Panc1 (cell line): ENCODE measurements at places on chromosomes 11 and 22. TPM values are rescaled to one million over a fixed set of nuclear protein-coding genes. Genes with fewer than 3 reads are reported as not detected.

DNA sequence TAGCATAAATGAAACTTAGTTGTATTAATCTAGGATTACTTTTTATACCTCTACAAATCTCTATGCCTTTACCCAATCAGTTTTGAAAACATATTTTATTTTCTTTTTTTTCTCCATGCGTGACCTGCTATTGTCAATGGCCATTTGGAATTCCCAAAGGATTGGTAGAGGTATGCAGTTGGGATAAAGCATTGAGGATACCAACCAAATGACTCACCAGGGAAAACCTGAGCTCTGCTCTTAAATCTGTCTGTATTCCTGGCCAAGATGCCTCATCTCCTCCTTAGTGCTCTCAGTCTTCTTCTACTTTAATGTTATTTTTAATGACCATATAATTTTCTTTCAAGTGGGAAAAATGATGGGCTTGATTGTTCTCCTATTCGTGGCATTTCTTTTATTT, 61.9 kb downstream of the EHF start:
- DNase-seq: no peak

DNA sequence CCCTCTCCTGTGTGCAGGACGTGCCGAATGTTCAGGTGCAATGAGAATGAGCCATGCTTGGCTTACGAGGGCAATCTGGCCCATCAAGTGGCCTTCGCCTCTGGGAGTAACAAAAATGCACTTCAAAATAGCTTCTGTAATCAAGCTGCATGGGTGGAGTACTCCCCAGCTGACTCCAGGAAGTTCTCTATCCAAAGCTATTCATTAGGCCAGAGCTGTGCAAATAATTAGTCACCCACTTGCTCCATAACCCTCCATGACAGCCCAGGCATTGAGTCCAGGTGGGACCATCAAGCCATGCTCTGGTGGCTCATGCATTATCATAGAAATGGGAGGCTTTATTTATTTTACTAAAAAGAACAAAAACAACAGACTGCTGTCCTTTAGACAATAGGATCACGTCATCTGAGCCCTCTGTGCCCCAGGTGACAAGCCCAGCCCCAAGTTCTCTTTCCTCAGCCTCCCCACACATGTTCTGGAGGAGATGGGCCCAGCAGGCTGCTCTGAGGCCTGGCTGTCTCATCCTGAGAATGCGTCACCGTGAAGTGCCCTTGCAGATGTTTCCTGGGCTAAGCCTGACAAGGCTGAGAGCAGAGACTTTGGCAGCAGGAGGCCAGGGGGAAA, 244.7 kb downstream of the ETS1 start:
- DNase-seq: peak; percentile 52

GRCh38 chr22:19892257-19892879, 37.7 kb upstream of the GNB1L start:
- no peak for DNase-seq

DNA sequence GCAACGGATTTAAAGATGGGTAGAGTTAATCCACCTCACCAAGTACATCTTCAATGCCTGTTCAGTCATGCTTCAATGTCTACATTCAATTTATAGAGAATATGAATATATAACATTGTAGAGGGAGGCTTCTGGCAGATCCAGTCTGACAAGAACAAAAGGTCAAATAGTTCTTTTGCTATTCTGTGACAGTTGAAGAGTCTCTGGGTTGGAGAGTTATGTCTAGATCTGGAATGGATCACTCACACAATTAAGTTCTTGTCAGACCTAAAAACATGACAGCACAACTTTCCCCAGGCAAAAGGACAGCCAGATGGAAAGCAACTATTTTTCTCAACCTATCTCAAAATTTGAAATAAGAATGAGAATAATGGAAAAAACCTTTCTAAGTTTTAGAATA, 15.3 kb upstream of the GAB2 start:
- no peak for DNase-seq

DNA sequence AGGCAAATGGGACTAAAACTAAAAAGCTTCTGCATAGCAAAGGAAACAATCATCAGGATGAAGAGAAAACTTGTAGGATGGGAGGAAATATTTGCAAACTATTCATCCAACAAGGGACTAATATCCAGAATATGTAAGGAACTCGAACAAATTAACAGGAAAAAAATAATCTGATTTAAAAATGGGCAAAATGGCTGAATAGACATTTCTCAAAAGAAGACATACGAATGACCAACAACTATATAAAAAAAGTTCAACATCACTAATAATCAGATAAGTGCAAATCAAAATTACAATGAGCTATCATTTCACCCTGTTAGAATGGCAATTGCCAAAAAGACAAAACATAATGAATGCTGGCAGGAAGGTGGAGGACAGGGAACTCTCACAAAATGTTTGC, 12.0 kb downstream of the OR52E1 start:
- no peak for DNase-seq

DNA sequence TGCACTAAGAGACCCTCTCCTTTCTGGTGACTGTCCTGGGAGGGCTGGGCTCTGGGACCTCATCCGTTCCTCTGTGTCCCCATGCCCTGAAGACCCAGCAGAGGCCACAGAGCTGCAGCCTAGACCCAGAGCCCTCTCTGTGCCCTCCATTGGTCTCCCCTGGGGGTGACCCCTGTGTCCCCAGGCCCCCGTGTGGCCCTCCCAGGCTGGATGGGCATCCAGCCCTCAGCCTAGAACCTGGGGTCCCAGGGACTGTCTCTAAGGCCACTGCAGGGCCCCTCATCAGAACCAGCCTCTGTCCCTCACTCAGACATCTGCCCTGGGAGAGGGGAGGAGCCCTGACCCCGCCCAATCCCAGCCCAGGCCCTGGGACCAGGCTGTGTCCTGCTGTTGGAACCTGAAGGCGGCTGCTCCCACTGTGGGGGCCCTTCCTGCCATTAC, 5.7 kb downstream of the IGLL1 start:
- DNase-seq: no peak

GRCh38 chr22:31561238-31561887, 65.0 kb downstream of the SFI1 start:
- peak; percentile 36 for DNase-seq

DNA sequence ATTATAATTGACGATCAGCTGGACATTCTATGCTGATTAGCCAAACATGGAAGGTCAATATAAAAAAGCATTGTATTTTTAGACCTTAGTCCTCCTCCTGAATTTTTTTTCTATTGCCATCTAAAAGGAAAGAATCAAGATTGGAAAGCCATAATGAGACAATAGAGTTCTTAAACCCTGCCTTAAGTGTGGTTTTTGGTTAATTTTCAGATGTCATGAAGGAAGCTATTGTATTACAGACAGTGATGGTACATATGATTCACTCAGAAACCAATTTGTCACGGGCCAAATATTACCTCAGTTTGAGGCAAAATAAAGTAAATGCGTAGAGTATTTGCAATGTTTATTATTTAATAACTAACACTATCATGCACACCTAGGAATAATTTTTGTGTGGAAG, 1164.0 kb upstream of the RAG2 start:
- DNase-seq: no peak

DNA sequence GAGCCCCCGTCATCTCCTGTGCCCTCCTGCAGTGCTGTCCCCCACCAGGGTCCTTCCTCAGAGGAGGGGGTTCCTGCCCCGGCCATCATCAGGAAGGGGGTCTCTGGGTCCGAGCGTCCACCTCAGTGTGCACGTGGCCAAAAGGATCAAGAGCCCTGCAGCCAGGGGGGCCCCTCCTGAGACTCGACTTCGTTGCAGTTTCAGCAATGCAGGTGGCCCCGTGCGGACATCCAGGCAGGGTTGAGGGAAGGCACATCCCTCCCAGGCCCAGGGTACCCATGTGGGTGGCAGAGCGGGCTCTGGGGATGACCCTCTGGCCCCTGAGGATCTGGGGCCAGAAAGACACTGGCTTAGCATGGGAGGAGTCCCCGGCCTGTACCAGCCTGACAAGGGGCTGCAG, 41.3 kb downstream of the LRP5 start:
- no peak for DNase-seq

GRCh38 chr11:554428-555226, 5.9 kb downstream of the LMNTD2 start:
- no peak for DNase-seq

DNA sequence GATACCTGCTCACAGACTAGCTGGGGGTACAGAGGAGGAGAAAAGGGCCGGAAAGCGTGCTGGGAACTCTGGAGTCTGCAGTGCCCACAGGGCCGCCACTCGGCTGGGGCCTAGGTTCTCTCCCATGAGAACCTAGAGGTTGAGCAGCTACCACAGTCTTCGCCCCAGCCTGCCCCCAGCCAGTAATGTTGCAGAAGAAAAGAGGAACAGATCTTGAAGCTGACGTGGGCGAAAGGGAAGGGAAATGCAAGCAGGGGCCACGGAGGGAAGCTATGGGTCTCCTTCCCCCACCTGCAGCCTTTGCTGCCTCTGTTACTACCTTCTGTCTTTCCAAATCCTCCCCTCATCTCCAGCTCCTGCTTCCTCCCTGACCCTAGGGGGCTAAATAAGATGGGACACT, 28.8 kb upstream of the P2RY2 start:
- no peak for DNase-seq

- DNase-seq: no peak
These were observed 200.1 kb upstream of the POU2AF2 start for GRCh38 chr11:111045407-111045803.

GRCh38 chr22:26673486-26673885, 16.1 kb downstream of the MIAT start:
- DNase-seq: no peak

GRCh38 chr11:95152876-95153856, 63.5 kb downstream of the ENDOD1 start:
- no peak for DNase-seq

DNA sequence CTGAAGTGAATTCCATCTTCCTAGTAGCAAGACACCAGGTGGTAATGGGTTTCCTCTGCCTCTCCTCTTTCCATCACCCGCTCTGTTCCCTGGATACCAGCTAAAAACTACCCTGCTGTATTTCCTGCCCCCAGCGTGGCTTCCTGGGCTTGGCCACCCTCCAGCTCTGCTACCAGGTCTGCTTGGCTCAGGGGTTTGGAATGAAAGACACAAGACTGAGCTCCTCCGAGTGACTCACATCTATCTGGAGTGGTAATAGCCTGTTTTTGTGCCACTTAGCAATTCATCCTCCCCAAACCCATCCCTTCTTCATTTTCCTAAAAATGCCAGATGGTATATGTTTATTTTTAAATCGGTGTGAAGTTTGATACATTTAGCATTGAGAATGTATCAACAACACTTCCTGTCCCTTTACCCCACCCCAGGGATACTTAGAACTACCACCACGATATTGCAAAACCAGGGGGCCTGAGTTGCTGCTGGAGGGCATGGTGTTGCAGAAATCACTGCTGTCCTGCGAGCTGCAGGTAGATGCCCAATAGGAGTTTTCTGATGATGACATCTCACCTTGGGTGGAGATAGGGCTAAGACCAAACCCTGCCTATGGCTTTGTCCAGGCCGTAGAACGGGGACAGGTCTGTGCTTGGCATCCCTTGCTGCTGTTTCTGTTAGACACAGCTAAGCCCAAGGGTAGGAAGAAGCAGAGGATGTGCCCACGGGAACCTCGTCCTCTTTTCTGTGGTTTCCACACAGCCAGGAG, 7.5 kb upstream of the MICAL3 start:
- peak; percentile 86 for DNase-seq

DNA sequence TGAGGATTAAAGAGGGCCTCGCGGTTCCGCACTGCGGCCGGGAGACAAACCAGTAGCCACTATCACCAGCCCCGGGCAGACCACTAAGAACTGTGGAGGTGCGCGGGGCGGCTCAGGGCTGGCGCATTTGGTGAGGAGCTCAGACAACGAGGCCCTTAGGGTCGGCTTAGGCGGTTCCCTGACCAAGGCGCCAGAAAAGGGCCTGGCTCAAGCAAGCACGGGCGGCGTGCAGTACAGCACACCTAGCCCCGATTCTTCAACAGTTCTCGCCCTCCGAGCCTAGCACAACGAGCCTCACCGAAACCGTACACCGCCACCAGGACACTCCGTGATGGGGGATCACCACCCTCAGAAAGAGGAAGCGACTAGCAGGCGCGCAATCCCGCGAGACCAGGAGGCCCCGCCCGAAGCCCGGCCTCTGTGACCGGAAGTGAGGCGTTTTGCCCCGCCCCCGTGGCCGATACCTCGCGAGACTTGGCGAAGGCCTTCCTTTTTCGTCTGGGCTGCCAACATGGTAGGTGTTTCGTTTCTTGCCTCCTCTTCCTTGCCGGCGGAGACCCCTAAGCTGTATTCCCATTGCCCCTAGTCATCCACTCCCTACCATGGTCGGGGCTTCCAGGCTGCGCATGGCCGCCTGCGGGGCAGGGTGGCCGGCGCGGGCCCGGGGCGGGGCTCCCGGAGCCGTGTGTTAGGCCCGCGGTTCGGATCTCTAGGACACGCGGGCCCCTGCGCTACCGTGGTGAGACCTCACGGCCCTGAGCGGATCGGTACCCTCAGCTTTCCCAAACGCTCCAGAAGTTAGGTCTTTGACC, at the start of the genes RPL27A and TRIM66:
Gene RPL27A (plus strand): TSS at position 490 of the 812 bp plus-strand sequence. CDS start 22 bp downstream, at position 512.
Gene TRIM66 (minus strand): TSS at position 363 of the 812 bp plus-strand sequence. CDS start 10,391 bp downstream, outside the sequence.
- DNase-seq: peak; percentile 92

- DNase-seq: no peak
These were observed 5.9 kb downstream of the SERPIND1 start for GRCh38 chr22:20779818-20780158.

DNA sequence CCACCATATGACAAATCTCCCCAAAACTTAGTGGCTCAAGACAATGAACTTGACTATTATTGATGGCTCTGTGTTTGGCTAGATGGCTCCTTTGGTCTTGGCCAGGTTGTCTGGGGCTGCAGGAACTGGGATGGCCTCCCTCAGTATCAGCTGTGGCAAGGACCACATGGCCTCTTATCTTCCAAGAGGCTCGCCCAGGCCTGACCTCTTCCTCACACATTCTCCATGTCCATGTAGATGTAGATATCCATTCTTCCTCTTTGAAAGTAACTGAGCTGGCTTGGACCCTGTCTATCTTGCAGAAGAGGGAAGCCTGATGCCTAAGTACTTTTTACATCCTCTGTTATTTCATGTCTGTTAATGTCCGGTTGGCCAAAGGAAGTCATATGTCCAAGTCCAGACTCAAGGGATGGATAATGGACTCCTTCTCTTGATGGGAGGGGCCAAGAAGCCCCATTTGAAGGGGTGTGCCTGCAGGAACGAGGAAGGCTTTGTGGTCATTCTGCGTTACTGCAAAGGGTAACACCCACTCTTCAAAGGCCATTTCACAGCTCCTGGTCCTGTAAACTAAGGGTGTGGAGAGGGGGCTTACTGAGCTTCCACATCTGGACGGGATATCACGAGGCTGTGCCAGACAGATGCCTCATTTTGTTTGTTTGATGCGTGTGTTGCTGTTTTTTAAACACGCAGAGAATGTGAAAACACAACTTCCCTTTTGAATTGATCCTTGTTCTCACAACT, 87.1 kb downstream of the GRIK4 start:
- no peak for DNase-seq

GRCh38 chr22:47199261-47199978, 437.0 kb downstream of the TBC1D22A start:
- DNase-seq: no peak

GRCh38 chr11:80899381-80899780, 1458.6 kb upstream of the TENM4 start:
- DNase-seq: no peak

The MS4A12 gene
- total RNA-seq: not detected

The SLC22A8 gene
- total RNA-seq: not detected

The CDC42EP1 gene
- total RNA-seq: 62.5 TPM

The MFRP gene
- not detected for total RNA-seq

The PGA3 gene
- not detected for total RNA-seq

The CYB5R2 gene
- total RNA-seq: 46.3 TPM

The RPLP2 gene
- 3,468 TPM for total RNA-seq

The MMP12 gene
- total RNA-seq: not detected

The INSC gene
- 0.08 TPM for total RNA-seq

The GLYATL2 gene
- not detected for total RNA-seq

The SIK2 gene
- total RNA-seq: 17.0 TPM

The CCDC89 gene
- 1.7 TPM for total RNA-seq

The SLC37A2 gene
- 0.23 TPM for total RNA-seq
